ENCODE measurements at places on chromosomes 11 and 22.

GRCh38 chr22:44423556-44424358 lies 74.3 kb downstream of the RTL6 start:
- DNase-seq: no peak

DNA sequence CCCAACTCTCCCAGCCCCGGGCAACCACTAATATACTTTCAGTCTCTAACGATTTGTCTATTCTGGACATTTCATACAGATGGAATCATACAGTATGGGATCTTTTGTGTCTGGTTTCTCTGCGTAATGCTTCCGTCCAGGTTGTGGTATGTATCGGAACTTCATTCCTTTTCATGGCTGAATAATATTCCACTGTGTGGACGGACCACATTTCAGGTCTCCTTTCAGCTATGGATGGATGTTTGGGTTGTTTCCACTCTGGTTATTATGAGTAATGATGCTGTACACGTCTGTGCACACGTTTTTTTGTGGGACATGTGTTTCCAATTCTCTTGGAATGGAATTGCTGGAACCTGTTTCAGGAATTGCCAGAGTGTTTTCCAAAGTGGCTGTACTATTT lies 17.4 kb upstream of the CPT1A start:
- DNase-seq: no peak

GRCh38 chr11:129061492-129062230 lies 119.0 kb upstream of the TP53AIP1 start:
- DNase-seq: no peak

DNA sequence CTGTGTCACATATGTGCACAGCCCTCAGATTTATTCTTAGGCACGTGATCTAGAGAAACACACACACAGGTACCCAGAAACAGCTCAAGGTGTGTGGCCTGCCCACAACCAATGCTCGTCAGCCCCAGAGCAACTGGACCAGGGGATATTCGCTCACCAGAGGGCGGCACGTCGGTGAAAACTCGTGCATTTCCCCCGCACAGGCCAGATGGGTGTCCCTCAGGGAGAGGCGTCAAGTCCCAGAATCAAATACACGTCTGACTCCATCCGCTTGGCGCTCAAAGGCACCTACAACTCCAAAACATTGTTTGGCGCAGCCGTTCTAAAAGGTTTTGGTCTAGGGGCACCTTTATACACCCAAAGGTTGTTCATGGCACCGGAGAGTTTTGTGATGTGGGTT lies 429.0 kb downstream of the BRD1 start:
- DNase-seq: no peak

GRCh38 chr11:39806652-39807051 lies 1652.8 kb downstream of the LRRC4C start:
- DNase-seq: no peak
